ENCODE measurements at places on chromosomes 3 and 15.

GRCh38 chr3:176971613-176972174 is 225.6 kb downstream of the TBL1XR1 start:
- DNase-seq: no peak

DNA sequence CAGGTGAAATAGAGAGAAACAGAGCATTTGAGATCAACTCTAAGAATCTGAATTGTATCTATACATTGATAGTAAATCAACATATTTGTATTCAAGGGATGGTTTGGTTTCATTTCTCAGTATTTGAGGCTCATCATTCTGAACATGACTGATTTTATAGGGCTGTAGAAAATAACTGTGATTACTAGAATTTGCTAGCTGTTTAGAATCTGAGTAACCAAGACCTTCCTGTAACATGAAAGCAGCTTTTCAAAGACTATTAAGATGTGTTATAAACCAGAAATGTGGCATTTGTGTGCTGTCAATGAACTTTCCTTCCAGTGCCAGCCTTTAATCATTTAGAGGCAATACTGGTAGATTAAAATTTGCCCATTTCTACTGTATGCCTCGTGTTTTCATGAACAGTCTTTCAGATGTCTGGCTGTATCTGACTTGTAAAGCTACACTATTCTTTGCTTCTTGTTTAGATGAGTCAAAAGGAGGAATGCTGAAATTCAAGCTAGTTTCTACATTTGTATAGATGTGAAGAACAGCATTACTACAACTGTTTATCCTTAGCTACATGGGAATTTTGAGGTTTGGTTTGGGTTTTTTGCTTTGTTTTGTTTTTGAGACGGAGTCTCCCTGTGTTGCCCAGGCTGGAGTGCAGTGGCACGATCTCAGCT is 137.3 kb upstream of the BHLHE40 start:
- no peak for DNase-seq

- DNase-seq: no peak
Measured at GRCh38 chr15:35319354-35319753, 226.6 kb downstream of the DPH6 start.

- no peak for DNase-seq
Measured at GRCh38 chr3:52044869-52045619, 11.3 kb downstream of the DUSP7 start.

DNA sequence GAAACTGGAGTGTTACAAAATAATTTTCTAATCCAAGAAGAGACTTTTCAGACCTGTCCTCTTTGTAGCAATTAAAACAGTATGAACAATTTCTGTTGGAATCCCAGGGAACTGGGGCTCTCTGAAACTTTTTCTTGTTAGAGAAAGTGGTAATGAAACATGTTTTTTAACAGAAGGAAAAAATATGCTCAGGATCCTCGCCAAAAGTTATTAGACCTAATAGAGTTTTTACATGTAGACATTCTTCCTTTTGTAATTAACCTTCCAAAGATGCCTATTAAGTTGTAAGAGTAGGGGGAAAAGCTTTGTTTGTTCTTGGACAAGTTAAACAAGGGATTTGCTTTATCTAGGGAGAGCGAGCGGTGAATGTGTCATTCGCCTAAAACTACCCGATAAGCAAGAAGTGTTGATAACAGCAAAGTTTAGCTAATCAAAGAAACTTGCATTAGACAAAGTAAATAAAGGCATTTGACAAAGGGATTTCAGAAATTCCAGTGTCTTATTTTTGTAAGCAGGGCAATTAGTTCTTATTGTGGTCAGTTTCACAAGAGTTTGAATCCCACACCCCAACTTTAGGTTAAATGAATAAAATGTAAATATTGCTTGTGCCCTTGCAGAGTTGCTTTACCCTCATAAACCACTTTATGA is 2.3 kb downstream of the RARB start:
- DNase-seq: no peak

Data from retina (tissue), 1 donor.